ENCODE measurements at places on chromosomes 1 and 21.

DNA sequence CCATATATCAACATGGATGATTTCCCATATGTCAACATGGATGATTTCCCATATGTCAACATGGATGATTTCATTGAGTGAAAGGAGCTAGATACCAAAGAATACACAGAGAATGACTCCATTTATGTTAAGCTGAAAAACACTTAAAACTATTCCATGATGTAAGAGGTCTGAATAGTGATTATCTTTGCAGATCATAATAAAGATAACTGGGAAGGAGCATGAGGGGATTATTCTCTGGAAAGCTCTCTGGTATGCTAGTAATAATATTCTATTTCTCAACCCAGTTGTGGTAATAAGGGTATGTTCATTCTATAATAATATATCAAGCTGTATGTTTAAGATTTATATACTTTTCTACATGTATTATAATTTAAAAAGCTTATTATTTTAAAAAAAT, 14.1 kb downstream of the SYNJ1 start:
- no peak for DNase-seq

DNA sequence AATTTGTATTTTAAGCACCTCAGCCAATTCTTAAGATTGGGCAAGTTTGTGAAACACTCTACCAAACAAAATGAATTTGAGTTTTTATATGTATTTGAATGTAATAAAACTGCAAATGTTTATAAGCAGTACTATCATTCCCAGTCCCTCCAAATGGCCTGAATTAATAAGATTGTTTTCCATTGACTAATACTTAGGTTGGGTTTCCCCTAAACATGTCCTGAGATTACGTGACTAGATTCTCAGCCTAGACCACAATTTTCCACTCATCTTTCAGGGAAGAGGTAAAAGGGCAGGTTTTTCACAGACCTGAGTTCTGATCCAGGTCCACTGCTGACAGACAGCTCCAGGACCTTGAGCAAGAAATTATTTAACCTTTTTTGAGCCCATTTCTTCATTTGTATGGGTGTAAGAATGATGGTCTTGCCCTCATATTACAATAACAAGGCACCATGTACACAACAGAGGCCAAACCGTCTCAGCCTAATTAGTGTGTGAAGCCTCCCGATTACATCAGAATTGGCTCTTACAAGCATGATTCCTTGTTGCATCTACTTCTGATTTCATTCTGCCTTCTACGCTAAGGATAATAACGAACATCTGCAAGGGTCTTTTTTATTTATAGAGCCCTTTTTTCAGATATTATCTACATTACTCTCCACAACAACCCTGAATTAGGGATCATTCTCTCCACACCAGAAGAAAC, 51.2 kb downstream of the BEND5 start:
- DNase-seq = no peak

GRCh38 chr1:222163895-222164294, 384.0 kb downstream of the HHIPL2 start:
- no peak for DNase-seq

- DNase-seq = no peak
Measured at GRCh38 chr1:16967095-16967575, 13.3 kb downstream of the MFAP2 start.

GRCh38 chr1:14140831-14141401, 440.9 kb downstream of the PRDM2 start:
- DNase-seq = no peak

Measured in natural killer cell (primary cell).